ENCODE measurements at places on chromosomes 3 and 15. TPM values are rescaled to one million over a fixed set of nuclear protein-coding genes. Genes with fewer than 3 reads are reported as not detected.
A peak's percentile ranks its signal among the peaks of the same experiment; 100 is the strongest.

- no peaks in the 10 kb centered on the region for H3K4me1 ChIP-seq
- no peak for DNase-seq
- H3K4me3 ChIP-seq = no peak overlapping the region
- H3K27ac ChIP-seq = no peak overlapping the region
- no peaks in the 10 kb centered on the region for H3K27me3 ChIP-seq
- no peaks in the 10 kb centered on the region for H3K36me3 ChIP-seq
These were observed 92.0 kb downstream of the ZPLD1 start for GRCh38 chr3:102526865-102527264.

GRCh38 chr3:53199834-53200233, 38.8 kb downstream of the PRKCD start:
- H3K27ac ChIP-seq = no peak overlapping the region
- no peak overlapping the region for H3K4me3 ChIP-seq
- peaks cover 9% of the 10 kb centered on the region for H3K4me1 ChIP-seq
- no peaks in the 10 kb centered on the region for H3K27me3 ChIP-seq
- DNase-seq = no peak

- H3K27me3 ChIP-seq = no peaks in the 10 kb centered on the region
- no peak overlapping the region for H3K4me3 ChIP-seq
- DNase-seq = no peak
- no peak overlapping the region for H3K27ac ChIP-seq
- no peaks in the 10 kb centered on the region for H3K36me3 ChIP-seq
- no peaks in the 10 kb centered on the region for H3K4me1 ChIP-seq
These were observed 42.0 kb downstream of the SST start for GRCh38 chr3:187628169-187628568.

GRCh38 chr3:158845765-158846350, 44.0 kb downstream of the MFSD1 start:
- H3K27me3 ChIP-seq = no peaks in the 10 kb centered on the region
- no peak overlapping the region for H3K27ac ChIP-seq
- H3K36me3 ChIP-seq = no peaks in the 10 kb centered on the region
- no peaks in the 10 kb centered on the region for H3K4me1 ChIP-seq
- no peak overlapping the region for H3K4me3 ChIP-seq
- no peak for DNase-seq

- H3K27ac ChIP-seq = no peak overlapping the region
- H3K36me3 ChIP-seq = no peaks in the 10 kb centered on the region
- no peak for DNase-seq
- no peaks in the 10 kb centered on the region for H3K27me3 ChIP-seq
These were observed 437.8 kb downstream of the RBMS3 start for GRCh38 chr3:29718661-29719065.

GRCh38 chr15:68354268-68354667, 76.7 kb downstream of the FEM1B start:
- no peaks in the 10 kb centered on the region for H3K27me3 ChIP-seq
- DNase-seq = no peak
- no peaks in the 10 kb centered on the region for H3K36me3 ChIP-seq
- H3K4me1 ChIP-seq = peaks cover 10% of the 10 kb centered on the region
- no peak overlapping the region for H3K27ac ChIP-seq

DNA sequence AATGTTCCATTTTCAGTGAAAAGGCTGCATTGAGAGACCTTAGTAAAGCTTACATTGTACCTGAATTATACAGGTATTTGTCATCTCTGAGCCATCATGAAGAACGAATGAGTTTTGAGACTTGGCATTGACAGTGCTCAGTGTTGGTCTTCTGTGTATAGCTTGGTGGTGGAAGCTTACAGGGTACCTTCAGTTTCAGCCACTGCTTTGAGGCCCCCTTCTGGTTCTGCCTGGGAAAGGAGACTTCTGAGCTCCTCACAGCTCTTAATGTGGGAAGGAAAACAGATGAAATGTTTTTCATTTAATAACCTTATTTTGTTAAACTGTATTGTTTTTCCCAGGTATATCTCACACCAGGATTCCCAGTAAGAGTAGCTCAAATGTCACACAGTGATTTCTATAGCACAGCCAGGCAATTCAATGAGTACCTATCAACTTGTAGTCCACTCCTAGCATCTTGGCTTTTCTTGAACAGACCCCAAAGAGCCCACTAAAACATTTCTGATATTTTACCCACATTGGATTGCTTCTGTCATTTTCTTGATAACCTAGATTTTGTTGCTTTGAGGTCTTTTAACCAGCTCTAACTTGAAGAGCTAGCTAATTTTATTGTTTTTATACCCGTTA, 5.6 kb downstream of the SERPINI1 start:
- H3K27ac ChIP-seq = no peak overlapping the region
- H3K4me1 ChIP-seq = no peaks in the 10 kb centered on the region
- H3K27me3 ChIP-seq = no peaks in the 10 kb centered on the region
- H3K4me3 ChIP-seq = no peak overlapping the region

DNA sequence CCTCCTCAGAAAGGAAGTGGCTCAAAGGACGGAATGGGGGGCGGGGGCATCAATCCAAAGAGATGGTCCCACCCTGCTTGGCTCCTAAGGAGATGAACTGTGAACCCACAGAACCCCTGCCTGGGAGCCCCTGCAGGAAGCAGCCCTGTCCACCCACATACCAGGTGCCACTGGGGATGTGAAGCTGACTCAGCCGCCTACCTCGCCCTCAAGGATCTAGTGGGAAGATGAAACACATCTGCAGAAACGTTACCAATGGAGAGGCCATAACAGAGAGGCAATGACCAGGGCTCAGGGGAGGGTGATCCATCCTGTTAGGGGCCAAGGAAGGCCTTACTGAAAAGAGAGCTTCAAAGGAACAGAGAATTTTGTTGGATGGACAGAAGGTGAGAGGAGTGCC, 35.1 kb downstream of the EAF1 start:
- H3K27ac ChIP-seq = no peak overlapping the region
- no peaks in the 10 kb centered on the region for H3K27me3 ChIP-seq
- no peak for DNase-seq
- H3K36me3 ChIP-seq = no peaks in the 10 kb centered on the region
- no peak overlapping the region for H3K4me3 ChIP-seq

DNA sequence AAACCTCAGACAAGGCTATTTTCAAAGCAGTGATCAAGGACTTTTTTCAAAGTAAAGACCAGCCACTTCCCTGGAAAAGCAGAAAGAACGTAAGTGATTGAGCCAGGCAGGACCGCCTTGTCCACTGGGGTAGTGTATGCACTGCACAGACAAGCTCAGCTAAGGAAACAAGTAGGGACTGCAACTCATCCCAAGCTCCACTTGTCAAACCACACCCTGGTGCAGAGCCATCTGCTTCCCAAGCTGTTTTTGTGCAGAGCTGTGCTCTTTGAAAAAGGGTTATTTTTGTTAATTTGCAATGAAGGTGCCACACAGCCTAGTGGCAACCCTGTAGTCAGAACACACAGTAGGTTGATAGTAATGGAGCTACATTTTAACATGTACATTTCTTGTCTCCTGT, 193.3 kb downstream of the ADAMTS9 start:
- DNase-seq = no peak
- H3K4me3 ChIP-seq = no peak overlapping the region
- H3K27ac ChIP-seq = no peak overlapping the region
- H3K36me3 ChIP-seq = no peaks in the 10 kb centered on the region

GRCh38 chr3:134675726-134676256, 25.0 kb upstream of the KY start:
- no peaks in the 10 kb centered on the region for H3K36me3 ChIP-seq
- H3K27ac ChIP-seq = no peak overlapping the region
- no peaks in the 10 kb centered on the region for H3K27me3 ChIP-seq

- H3K27ac ChIP-seq = no peak overlapping the region
- no peaks in the 10 kb centered on the region for H3K27me3 ChIP-seq
- H3K36me3 ChIP-seq = no peaks in the 10 kb centered on the region
- H3K4me1 ChIP-seq = peaks cover 9% of the 10 kb centered on the region
- no peak for DNase-seq
These were observed 3.9 kb upstream of the DNASE1L3 start for GRCh38 chr3:58214484-58215316.

GRCh38 chr3:181941250-181941649, 229.5 kb downstream of the SOX2 start:
- H3K27ac ChIP-seq = no peak overlapping the region
- no peak overlapping the region for H3K4me3 ChIP-seq
- no peaks in the 10 kb centered on the region for H3K27me3 ChIP-seq
- H3K4me1 ChIP-seq = no peaks in the 10 kb centered on the region

DNA sequence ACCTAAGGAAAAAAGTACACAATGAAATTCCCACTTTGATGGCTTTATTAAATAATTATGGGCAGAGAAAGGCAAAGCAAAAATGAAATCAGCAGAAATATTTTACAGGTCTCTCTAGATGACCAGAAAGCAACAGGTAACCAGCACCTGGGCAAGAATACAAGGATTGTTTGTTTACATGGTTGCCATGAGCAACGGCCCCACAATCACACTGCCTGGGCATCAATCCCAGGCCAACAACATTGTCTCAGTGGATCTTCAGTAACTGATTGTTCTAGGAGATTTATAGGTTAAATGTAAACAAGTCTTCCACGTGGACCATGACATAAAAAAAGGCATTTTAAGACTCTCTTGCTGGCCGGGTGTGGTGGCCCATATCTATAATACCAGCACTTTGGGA, 82.6 kb downstream of the PDZRN3 start:
- DNase-seq = no peak
- H3K36me3 ChIP-seq = no peaks in the 10 kb centered on the region
- H3K4me3 ChIP-seq = no peak overlapping the region
- no peak overlapping the region for H3K27ac ChIP-seq

DNA sequence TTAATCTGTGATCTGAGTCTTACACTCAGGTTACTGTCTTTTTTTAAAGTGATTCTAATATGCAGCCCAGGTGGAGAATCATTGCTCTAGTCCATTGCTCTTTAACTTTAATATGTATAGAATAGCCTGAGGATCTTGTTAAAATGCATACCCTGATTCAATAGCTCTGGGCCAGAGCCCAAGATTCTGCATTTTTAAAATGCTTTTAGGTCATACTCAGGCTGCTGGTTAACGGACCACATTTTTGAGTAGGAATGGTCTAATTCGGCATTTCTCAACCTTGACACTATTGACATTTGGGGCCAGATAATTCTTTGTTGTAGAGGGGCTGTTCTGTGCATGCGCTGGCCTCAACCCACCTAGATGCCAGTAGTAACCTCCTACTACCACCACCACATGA, 20.9 kb upstream of the FSTL1 start:
- H3K4me3 ChIP-seq = no peak overlapping the region
- H3K27me3 ChIP-seq = no peaks in the 10 kb centered on the region
- H3K4me1 ChIP-seq = no peaks in the 10 kb centered on the region
- DNase-seq = no peak

DNA sequence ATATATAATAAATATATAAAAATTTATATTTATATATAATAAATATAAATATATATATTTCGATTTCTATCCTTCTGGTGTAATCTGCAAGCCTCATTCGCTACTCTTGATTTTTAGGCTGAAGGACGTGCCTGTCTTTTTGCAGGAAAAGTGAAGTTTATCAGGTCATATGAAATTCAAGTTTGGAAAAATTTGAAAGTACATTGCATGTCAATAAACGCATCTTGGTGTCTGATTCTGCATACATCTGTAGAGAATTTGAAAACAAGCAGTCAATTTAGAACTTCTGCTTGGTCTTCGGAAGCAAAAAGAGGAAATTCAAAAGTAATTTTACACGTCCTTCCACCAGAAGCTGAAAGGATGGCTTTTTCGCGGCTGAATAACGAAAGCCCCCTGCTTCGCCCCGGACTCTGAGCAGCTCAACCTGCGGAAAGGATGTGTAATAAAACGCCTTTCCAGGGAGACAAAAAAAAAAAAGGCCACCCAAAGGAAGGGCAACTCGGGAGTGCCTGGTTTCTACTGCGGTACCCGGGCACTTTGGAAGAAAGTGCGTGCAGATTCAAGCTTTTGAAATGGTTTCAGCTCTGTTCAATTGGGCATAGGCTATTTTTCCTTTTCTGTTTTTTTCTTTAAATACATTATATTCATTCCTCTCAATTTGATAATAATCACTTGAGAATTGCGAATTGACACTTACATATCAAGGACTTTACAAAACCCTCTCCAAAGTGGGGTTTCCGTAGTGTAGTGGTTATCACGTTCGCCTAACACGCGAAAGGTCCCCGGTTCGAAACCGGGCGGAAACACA, 1.5 kb upstream of the MYNN start:
- peaks cover 6% of the 10 kb centered on the region for H3K36me3 ChIP-seq
- H3K27ac ChIP-seq = peak overlapping the region; percentile 100
- H3K4me3 ChIP-seq = no peak overlapping the region
- H3K27me3 ChIP-seq = no peaks in the 10 kb centered on the region
- peaks cover 30% of the 10 kb centered on the region for H3K4me1 ChIP-seq

DNA sequence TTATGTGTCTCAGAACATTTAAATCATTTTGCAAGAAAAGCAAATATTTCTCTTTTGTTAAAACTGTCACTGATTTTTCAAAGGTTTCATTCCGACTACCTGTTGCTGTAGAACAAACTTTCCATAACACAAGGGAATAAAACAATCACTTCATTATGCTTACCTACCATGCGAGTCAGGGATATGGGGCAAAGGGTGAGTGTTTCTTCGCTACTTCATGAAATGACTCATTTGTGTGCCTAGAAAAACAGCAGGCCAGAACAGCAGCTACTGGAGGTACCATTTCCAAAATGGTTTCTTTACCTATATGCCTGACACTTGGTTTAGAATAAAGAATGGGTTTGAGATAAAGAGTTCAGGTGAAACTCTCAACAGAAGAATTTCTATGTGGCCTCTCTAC, 712.5 kb downstream of the PLOD2 start:
- H3K4me3 ChIP-seq = no peak overlapping the region
- H3K4me1 ChIP-seq = no peaks in the 10 kb centered on the region
- H3K36me3 ChIP-seq = no peaks in the 10 kb centered on the region
- no peak for DNase-seq
- no peaks in the 10 kb centered on the region for H3K27me3 ChIP-seq
- no peak overlapping the region for H3K27ac ChIP-seq

- H3K27me3 ChIP-seq = no peaks in the 10 kb centered on the region
- no peak overlapping the region for H3K4me3 ChIP-seq
- H3K36me3 ChIP-seq = no peaks in the 10 kb centered on the region
- peak; percentile 78 for DNase-seq
- peaks cover 72% of the 10 kb centered on the region for H3K4me1 ChIP-seq
- H3K27ac ChIP-seq = no peak overlapping the region
These were observed 63.9 kb downstream of the IQSEC1 start for GRCh38 chr3:13009132-13009945.

GRCh38 chr3:114394551-114394950, 100.7 kb downstream of the TIGIT start:
- H3K27ac ChIP-seq = no peak overlapping the region
- no peaks in the 10 kb centered on the region for H3K36me3 ChIP-seq
- H3K4me1 ChIP-seq = peaks cover 41% of the 10 kb centered on the region
- no peak overlapping the region for H3K4me3 ChIP-seq

The NRG4 gene
- 2.4 TPM for total RNA-seq

The CATSPER2 gene
- 1.7 TPM for total RNA-seq

The BBX gene
- 208 TPM for total RNA-seq

The ZMAT3 gene
- total RNA-seq = 29.2 TPM

The MUSTN1 gene
- not detected for total RNA-seq

All from adrenal gland (tissue), 19 donors.